ENCODE measurements at places on chromosomes 3 and 15.

DNA sequence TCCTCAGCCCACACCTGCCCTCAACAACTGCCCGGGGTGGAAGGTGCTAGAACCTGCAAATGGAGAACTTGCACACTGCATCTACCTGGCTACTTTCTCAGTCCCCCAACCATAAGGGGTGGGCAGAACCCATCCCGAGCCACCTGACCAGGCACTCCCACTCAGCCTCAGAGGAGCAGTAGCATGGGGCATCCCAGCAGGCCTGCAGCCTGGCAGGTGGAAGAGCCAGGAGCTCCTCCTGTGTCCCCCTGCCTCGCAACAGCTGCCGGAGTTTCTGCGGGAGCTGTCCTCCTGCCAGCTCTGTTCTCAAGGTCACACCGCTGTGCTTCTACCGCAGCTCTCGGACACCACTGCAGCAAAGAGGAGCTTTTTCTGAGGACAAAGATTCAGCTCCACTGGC lies 27.5 kb downstream of the RAB6B start:
- DNase-seq, result no peak

- DNase-seq, result no peak
Measured at GRCh38 chr3:67624078-67624477, 30.3 kb downstream of the SUCLG2 start.

DNA sequence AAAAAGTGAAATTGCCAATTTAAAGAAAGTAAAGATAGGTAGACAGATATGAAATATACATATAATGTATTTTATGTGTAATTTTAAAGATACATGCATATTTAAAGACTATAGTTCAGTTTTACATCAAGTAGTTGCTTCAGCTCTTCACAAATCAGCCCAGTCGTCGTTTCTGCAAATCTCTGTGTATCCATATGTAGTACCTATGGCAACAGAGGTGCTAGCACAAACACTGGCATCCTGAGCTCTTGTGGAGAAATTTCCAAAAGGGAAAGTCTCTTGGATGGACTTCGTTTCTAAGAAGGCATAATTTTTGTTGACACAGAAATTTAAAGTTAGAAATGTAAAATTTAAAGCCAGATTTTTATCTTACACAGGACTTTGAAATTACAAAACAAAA lies 1284.7 kb downstream of the ROBO1 start:
- DNase-seq, result no peak

GRCh38 chr3:37725842-37726241 lies 135.8 kb upstream of the CTDSPL start:
- no peak for DNase-seq

DNA sequence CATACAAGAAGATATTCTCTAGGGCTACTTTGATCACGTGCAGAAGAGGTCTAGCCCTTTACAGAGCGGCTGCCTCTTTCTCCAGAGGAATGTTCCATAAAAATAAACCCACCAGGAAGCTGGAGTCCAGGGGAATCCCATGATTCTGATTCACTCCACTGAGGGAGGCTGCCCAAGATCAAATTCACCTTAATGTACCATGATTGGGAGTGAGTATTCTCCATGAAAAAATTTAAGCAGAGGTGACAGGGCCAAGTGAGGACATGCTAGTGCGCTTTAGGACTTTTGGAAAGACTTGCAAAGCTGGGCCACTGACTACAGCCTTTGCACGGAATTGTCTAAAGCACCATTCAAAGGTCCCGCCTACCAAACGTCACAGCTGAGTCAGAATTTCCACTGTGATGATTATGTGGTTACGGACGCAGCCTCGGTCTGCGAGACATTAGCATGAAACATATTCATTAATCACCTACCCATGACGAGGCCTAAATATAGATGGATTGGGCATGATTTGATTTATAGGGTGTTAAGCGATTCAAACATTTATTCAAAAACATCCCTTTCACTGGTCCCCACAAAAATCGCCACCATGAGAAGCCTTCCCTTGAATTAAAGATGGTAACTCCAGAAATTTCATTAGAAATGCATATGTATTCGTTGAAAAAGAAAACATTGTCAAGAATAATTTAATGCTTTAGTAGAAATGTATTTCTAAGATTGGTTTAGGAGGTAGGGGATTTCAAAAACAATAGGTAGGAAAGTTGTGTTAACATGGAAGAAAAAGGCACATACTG lies 152.6 kb downstream of the GREM1 start:
- DNase-seq, result no peak

GRCh38 chr3:89332793-89333192 lies 225.4 kb downstream of the EPHA3 start:
- DNase-seq, result no peak

DNA sequence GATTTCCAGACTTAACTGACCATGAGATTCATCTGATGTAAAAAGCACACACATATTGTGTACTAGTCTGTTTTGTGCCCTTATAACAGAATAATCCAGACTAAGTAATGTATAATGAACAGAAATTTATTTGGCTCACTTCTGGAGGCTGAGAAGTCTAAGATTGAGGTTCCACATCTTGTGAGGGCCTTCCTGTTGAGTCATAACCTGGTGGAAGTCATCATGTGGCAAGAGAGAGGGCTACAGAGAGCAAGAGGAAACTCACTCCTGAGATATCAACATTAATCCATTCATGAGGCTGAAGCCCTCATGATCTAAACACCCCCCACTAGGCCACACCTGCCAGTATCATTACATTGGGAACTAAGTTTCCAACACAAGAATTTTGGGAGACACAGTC lies 977.6 kb downstream of the MCTP2 start:
- DNase-seq, result no peak

DNA sequence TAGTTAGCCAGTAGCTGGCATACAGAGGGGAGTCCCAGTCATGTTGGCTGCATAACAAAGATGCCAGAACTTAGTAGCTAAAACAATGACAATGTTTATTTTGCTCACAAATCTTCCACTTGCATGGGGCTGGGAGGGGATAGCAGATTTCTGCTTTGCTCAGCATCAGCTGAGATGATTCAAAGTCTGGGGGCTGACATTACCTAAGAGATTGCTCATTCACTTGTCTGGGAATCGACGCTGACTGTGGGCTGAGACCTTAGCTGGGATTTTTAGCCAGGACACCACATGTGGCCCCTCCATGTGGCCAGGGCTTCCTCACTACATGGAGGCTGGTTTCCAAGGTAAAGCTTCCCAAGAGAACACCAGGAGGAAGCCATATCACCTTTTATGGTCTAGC lies 12.7 kb upstream of the CFAP100 start:
- no peak for DNase-seq

DNA sequence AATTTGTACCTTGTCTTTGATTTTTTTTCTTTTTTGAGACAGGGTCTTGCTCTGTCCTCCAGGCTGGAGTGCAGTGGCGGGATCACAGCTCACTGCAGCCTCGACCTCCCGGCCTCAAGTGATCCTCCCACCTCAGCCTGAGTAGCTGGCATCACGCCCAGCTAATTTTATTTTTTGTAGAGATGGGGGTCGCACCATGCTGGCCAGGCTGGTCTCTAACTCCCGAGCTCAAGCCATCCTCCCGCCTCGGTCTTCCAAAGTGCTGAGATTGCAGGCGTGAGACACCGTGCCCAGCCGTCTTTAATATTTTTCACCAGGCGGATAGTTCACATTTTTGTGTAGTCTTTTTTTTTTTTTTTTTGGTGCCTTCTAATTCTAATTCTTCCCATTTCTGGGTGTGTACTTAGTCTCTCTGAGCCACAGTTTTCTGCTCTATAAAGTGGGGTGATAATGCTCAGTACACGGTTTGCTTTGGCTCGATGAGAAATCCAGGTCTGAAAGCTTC lies 528 bp upstream of the TATDN2 start:
- no peak for DNase-seq

GRCh38 chr3:146653978-146654377 lies 48.8 kb upstream of the PLSCR5 start:
- no peak for DNase-seq

GRCh38 chr3:185353225-185353624 lies 9.7 kb upstream of the MAP3K13 start:
- no peak for DNase-seq

DNA sequence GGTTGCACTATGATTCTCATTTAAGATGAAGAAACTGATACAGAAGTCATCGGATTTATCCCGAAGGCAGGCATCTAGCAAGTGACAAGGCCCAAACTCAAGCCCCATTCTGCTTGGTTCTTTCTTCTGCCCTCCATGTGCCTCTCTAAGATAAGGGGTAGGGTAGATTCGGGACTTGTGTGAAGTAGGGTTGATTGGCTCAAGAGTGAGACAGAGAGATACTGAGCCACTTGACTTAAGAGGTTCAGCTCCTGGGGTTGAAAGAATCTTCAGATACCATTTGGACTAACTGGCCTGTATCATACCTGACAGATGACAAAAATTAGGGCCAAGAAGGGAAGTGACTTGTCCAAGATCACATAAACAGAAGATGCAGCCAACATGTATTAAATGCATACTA lies 891 bp downstream of the RFT1 start:
- DNase-seq, result no peak

DNA sequence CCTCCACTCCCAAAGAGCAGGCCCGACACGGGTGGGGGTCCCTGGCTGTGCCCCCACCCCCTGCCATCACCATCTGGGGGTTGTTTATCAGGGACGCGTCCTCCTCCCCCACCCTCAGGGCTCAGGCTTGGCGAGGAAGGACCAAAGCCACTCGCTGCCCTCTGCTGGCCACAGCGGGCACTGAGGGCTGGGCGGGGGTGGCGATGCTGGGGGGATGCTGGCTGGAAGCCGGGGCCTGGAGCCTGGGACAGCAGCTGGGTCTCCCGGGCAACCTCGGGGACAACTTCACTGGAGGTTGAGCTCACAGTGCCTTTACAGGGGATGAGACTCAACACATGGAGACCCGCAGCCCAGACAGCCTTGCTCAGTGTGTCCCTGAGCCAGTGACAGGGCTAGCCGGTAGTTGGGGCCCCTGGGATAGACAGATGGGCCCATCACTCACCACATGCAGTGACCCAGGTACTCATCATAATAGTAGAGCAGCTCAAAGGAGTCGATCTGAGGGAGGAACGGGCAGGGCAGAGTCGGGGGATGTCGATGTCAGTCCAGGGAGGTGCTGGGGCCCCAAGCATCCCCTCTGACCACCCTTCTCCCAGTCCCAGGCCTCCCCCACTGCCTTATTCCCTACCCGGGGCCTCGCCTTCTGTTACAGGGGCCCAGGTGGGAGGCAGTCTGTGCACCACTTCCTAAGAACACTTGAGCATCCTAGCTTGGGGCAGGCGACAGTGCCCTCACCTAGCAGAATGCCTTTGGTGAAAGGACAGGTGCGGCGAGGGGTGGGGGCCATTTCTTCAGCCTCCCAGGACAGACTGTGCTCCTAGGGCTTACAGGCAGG lies 5.9 kb upstream of the CALML4 start:
- DNase-seq, result peak; percentile 36

DNA sequence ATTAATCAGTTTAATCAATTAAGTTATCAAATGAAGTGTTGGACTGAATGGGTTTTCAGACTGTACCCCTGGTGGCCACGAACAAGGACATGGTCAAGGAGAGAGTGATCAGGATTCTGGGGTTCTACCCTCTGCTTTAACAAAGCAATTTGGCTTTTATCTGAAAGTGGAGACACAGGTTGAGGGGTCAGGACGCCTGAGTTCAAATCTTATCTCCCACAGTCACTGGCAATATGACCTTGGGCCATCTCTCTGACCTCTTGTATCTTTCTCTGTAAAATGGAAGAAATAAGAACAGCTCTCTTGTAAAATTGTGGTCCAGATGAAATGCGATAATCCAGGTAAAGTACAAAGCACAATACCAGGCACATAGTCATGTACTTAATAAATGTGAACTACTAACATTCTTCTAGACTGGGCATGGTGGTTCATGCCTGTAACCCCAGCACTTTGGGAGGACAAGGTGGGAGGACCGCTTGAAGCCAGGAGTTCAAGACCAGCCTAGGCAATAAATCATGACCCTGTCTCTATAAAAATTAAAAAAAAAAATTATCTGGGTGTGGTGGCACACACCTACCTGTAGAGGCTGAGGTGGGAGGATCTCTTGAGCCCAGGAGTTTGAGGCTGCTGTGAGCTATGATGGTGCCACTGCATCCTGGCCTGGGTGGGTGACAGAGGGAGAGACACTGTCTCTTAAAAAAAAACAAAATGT lies 48.6 kb upstream of the ARL8B start:
- no peak for DNase-seq

- no peak for DNase-seq
Measured at GRCh38 chr3:73656241-73656890, 31.6 kb upstream of the PDZRN3 start.

DNA sequence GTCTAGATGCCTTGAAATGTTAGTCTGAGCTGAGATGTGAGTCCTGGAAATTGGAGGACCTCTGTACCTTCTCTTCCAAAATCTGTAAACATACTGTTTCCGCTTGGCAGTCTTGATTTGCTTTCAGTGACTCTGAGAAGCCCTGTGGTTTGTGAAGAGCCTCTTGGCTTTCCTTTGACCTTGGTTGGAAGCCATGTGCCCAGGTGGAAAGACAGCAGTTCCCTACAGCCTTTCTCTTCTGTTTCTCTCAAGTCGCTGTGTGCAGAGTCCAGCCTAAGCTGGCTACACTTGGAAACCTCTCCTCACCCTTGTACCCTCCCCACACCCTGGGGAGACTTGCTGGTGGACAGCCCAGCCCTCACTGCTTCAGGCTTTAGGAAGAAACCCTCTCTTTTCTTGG lies 129.8 kb upstream of the CTDSPL start:
- no peak for DNase-seq

GRCh38 chr3:67462187-67462586 lies 192.2 kb downstream of the SUCLG2 start:
- no peak for DNase-seq

GRCh38 chr3:71815340-71816067 lies 30.6 kb upstream of the PROK2 start:
- DNase-seq, result no peak

DNA sequence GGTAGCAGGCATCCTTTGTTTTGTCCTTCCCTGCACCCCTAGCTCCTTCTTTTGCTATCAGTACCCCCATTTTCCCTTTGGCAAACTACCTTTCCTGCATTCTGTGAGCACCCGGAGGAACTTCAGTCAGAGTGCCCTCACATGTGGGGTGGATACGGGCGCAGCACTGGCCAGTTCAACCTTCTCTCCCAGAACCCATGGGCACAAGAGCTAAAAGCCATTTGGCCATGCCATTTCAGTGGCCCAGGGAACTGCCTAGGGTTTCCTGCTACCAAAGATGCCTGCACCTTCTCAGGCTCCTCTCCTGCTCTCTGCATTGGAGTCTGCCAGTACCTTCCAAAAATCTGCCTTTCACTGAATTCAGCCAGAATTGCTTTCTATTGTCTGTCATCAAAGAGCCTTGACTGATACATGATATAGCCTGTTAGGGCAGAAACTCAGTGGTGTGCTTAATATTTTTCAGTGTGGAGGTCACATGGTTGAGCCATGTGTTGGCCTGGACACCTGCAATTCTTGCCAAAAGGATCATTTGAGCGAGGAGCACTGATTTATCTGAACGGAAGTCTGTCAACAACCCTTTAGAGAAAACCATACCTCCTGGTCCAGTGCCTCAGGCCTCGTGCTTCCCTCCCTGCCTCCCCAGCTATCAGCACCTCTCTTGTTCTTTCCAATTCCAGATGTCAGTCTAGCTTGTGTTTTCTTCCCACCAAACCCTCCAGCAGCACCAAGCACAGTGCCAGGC lies 27.0 kb upstream of the HHATL start:
- DNase-seq, result no peak
